Inflammatory macrophage (primary cell): ENCODE measurements at places on chromosomes 1 and 21.

- DNase-seq, result no peak
These were observed 37.3 kb downstream of the GPR137B start for GRCh38 chr1:236179634-236180033.

- no peak for DNase-seq
These were observed 59.9 kb upstream of the CDC42BPA start for GRCh38 chr1:227378181-227378580.

- DNase-seq, result no peak
These were observed 161.6 kb upstream of the VAMP3 start for GRCh38 chr1:7609311-7609994.

GRCh38 chr21:40640266-40640789 lies 206.6 kb downstream of the DSCAM start:
- no peak for DNase-seq

- DNase-seq, result no peak
These were observed 13.7 kb upstream of the ZNF691 start for GRCh38 chr1:42832641-42833240.

- no peak for DNase-seq
These were observed 740.6 kb downstream of the RWDD3 start for GRCh38 chr1:95974586-95974985.

- no peak for DNase-seq
These were observed 95.3 kb upstream of the DISP3 start for GRCh38 chr1:11383553-11384169.

DNA sequence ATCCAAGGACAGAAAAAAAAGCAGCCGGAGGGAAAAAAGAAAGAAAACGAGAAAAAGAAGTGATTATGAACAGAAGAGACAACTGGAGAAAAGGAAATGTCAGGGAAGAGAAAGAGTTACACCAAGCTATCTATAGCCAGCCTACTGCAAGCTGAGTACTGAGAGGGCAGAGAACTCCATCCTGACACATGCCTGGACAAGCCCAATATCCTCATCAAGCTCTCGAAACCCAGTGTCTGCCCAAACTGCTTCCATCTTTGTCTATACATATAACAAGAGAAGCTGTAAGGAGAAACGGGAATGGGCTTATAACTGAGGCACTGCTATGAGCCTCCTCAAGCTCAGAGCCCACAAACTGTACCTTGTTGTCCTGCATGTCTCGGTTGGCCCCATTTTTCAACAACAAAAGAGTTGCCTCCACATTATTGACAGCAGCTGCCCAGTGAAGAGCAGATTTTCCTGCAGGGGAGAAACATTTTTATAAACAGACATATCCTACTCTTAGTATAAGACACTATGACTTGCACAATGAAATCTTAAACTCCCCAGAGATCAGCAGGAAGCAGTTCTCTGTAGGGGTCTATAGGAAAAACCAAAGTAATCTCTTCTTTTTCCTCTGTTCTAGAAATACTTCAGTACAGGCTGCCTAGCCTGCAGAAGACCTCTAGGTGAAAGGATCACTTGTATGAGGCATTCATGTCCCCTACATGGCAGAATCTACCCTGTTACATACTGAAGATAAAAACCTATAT lies 21.2 kb upstream of the ADAM30 start:
- DNase-seq, result no peak
